ENCODE measurements at places on chromosomes 5 and 9. TPM values are rescaled to one million over a fixed set of nuclear protein-coding genes. Genes with fewer than 3 reads are reported as not detected.
A peak's percentile ranks its signal among the peaks of the same experiment; 100 is the strongest.

DNA sequence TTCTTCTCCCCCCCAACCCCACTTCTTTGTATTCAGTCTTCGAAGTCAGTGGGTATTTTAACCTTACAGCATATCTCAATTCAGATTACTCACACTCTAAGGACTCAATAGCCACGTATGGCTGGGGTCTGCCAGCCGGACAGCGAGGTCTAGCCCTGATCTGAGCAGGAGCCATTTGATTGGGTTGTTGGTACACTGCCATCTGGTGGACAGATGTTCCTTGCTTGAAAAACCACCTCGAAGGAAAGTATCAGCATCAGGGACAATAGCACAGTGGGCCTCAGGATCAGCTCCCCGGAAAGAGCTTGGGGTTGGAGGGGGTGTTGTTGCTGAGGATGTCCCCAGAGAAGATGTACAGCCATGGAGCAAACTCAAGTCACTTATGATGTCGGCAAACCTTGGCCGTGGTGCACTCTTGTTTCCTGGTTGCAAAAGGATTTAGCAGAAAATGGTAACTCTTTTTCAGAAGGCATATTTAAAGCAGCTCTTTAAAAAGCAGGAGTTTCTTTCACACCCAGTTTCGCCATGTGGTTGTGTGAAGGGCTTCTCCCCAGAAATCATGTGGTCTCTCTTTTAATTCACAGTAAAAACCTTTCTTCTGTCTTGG lies 31.7 kb upstream of the KCNMB1 start:
- peak; percentile 65 for DNase-seq

DNA sequence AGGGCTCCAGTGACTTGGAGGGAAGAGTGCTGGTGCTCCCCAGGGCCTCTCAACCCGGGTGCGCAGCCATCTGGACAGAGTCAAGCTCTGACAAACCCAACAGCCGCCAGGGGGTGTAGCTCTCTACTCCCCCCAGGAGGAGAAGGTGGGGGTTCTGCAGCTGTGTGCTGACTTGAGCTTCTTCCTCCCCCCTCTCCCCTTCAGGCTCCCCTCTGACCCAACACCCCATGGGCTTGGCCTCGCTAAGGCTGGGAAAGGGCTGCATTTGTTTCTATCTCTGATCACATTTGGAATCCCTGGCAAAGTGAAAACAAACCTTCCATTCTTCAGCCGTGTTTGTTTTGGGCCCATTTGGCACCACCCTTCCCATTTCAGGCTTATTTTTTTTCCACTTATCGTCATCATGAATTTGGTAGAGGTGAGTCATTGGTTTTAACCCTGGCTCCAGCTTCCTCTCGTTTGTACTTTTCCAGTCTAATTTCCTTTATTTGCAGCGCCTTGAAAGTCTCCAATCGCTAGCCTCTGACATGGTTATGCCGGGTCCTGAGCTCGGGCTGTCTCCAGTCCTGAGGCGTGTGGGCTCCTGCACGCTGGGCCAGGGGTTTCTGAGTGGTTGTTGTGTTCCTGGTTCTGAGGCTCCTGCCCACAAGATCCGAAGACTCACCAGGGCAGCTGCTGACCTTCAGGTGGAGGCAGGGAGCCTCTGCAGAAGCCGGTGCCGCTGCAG lies 36.1 kb downstream of the DAP start:
- DNase-seq: peak; percentile 63

DNA sequence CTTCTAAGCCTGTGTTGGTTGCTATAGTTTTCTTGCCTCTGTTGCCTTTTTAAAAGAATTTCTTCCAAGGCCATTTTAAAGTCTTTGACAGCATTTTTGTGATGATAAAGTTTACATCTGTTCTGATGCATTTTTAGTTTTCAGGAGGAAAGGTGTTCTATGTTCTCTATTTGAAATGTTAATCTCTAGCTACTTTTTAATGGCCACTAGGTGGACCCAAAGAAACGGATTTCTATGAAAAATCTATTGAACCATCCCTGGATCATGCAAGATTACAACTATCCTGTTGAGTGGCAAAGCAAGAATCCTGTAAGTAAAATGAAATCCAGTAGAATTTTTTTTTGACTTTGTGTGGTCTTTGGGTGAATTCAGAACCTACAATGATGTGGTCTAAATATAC lies 60.2 kb downstream of the MELK start:
- peak; percentile 47 for DNase-seq

GRCh38 chr5:10995891-10996290 lies 234.9 kb upstream of the DAP start:
- DNase-seq: no peak

DNA sequence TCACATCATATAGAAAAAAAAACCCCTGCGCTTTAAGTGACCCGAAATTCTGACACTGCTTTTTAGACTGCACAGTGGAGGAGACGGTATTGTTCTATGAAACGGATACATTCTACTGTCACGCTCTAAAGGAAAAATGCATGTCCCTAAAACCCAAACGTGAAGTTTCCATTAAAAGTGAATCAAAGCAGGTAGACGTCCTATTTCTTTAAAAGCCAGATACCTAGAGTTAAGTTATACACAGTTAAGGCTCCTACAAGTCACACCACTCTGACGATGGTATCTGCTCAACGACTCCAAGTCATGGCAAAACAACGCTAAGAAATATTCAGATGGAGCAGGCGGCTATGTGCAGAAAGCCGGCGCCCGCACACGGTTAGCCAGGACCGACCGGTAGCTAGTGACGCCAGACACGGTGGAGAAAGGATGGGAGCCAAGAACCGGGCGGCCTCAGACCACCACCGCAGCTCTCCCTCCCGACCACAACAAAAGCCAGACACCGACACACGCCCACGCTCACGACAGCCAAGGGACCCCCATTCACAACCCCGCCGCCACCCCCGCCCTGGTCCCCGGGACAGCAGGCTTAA lies 734 bp downstream of the SKP1 start:
- peak; percentile 41 for DNase-seq

DNA sequence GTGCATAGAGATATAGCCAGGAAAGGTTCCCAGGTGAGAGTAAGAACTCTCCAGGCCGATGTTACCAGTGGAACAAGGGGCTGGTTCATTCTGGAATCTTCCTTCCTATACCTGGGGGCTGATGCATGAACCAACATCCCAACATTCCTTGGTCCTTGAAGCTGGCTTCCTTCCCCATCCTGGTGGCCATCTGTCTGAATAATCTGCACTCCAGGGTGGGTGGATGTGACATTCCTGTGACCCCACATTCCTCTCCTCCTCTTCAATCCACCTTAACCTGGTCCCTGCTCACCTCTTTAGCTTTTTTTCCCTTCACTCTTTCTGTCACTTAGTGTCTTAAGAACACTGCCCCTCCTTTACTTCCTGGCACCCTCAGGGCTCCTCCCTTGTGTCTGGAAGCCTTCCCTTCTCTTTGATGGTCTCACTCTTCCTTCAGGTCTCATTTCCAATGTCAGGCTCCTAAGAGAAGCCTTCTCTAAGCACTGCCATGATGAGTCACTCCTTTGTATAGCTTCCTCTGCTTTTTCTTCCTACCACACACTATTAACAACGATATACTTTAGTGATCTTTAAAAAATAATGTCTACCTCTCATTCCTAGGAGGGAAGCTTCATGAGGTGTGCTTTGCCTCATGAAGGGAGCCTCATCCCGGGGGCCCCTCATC lies 80.3 kb downstream of the BOD1 start:
- no peak for DNase-seq

- DNase-seq: no peak
Observed at GRCh38 chr5:89707891-89708290, 701.7 kb downstream of the CETN3 start.

ADGRD2 gene
- not detected for total RNA-seq

BHMT2 gene
- total RNA-seq: 1.2 TPM

FGD3 gene
- total RNA-seq: 0.86 TPM

ROPN1L gene
- 0.68 TPM for total RNA-seq
